ENCODE measurements at places on chromosomes 11 and 22.

- no peak for DNase-seq
Measured at GRCh38 chr22:22087854-22088657, 105.5 kb upstream of the TOP3B start.

GRCh38 chr22:35804421-35804820, 86.7 kb downstream of the APOL5 start:
- DNase-seq, result no peak

GRCh38 chr11:30631148-30631547, 45.0 kb upstream of the MPPED2 start:
- DNase-seq, result no peak

GRCh38 chr11:9120664-9121468, 29.5 kb upstream of the SCUBE2 start:
- DNase-seq, result peak; percentile 50

DNA sequence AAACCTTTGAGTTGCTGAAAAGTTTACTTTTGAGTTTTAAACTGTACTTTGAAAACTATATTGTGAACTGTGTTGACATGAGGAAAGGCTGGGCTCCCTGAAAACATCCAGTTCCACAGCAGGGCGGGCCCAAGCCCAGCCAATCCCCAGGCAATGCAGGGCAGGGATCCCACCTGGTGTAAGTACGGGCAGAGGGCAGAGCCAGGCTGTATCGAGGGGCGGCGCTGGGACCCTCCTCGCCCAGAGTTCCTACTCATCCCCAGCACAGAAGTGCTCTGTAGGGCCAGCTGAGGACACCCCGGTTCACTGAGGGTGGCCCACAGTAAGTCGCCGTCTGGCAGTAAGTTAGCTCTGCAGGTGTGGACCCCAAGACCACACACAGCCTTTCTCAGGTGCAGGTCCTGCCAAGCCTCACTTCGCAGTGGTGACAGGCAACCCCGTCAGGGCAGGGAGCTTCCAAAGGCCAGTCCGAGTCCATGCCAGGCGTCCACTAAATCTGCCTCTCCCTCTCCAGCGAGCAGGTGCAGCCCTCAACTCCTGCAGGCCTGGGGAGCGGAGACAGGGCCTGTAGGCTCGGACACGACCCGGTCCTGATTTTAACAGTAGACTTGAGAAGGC, 6.3 kb downstream of the RASSF7 start:
- DNase-seq, result no peak

DNA sequence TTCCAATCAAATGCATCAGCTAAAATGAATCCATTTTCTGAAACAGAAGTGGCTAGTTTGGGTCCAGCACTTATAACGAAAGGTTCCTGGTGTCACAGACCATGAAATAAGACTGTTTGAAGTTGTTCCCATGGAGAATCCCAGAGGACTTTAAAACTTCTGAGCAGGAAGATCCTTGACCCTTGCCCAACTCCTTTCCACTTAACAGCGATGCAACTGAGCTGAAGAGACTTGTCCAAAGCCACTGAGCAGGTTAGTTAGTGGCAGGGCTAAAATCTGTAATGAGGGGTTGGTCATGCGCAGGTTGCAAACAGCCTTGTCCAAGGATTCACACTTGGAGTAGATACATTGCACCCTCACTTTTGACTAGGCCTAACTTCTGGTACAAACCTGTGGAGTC, 1.3 kb downstream of the RAB38 start:
- no peak for DNase-seq

- DNase-seq, result no peak
Measured at GRCh38 chr11:32792111-32792947, 2.1 kb downstream of the CCDC73 start.

- no peak for DNase-seq
Measured at GRCh38 chr22:27788500-27789288, 12.9 kb downstream of the MN1 start.

- DNase-seq, result no peak
Measured at GRCh38 chr11:116697011-116697410, 75.8 kb downstream of the BUD13 start.

GRCh38 chr11:64065712-64066111, 30.0 kb downstream of the FLRT1 start:
- DNase-seq, result no peak

- peak; percentile 90 for DNase-seq
Measured at GRCh38 chr11:12223771-12224536, 113.6 kb downstream of the MICAL2 start.

DNA sequence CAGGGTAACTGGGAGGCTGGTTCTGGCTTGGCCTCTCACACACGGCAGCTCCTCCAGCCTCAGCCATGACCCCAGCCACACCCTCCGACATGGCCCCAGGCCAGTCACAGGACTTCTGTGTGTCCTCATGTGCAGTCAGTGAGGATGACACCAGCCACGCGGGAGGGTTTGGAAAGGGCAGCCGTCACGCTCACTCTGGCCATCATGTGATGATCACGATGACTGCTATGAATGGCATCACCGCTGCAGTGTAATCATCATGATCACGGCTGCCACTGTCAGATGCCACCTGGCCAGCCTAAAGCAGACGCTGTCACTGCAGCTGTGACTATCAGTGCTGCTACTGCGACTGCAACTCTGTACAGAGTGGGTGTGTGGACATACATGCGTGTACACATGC, 640.9 kb downstream of the BRD1 start:
- DNase-seq, result no peak

DNA sequence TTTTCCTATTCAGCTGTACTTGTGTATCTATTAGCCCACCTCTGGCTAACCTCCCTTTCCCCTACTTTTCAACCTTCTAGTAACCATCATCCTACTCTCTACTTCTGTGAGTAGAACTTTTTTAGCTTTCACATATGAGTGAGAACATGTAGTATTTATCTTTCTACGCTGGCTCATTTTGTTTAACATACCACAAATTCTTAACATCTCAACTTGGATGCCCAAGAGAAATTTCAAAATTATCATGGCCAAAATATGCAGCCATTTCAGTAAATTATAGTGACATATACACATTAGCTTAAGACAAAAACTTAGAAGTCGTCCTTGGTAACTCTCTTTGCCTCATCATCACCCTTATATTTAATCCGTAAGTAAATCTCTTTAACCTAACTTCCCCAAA, 34.7 kb downstream of the LUZP2 start:
- DNase-seq, result no peak

- DNase-seq, result peak; percentile 45
Measured at GRCh38 chr22:30947816-30948454, 20.6 kb downstream of the MORC2 start.

DNA sequence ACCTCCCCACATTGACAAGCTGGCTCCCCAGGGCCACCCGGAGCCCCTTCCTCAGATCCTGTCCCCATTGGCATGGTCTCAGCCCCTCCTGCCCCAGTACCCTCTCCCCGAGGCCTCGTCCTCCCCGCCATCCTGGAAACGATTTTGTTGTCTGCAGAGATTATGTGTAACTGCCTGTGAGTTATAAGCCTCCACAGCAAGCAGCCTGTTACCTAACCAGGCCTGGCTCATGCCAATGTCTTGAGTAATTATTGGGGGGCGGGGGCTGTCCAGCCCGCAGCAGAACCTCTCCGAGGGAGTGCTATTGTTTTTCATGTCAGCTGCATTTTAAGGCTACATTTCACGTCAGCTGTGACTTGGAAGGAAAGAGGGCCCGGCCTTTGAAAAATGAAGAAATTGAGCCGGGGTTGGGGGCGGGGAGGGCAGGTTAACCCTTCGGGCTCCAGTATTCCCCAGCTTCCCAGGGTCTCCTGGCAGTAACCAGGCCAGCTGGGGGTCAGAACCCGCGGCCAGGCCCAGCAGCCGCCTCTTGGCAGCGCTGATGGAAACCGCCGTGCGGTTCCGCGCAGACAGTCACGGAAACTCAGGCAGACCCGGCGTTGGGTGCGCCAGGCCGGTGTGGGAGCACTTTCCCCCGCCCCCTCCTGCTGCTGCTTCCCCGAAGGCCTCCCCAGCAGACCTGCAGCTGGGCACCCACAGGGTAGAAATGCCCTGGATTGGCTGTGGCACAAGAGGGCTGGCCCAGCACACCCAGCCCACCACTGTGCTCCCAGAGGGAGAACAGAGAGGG, 59.5 kb downstream of the CDKN1C start:
- DNase-seq, result no peak

DNA sequence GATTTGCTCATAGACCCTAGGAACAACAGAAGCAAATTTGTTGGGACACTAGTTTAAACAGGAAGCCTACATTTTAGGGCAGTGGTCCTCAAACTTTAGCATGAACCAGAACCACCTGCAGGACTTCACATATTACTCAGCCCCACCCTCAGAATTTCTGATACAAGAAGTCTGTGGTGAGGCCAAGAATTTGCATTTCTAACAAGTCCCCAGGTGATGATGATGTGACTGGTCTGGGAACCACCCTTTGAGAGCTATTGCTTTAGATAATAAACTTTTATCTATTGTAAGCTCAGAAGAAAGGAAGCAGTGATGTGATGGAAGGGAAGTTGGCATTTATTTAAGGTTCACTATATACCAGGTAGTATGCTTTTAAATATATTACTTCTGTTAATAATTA, 194.0 kb downstream of the FAM181B start:
- no peak for DNase-seq

DNA sequence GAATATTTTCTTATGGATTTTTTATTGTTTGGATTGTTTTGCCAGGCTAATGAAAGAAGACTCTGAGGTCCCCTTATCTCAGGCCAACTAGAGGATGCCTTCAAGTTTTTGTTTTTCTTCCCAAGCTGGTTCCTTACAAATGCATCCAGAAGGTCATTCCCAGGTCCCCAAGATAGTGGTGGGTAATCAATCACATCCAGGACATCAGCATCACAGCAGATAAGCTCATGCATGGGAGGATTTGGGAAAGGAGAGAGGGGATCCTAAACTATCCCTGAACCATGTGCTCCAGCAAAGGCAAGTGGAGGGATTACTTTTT, 20.7 kb downstream of the FZD4 start:
- DNase-seq, result no peak

GRCh38 chr22:20234760-20235388, 33.2 kb downstream of the RTN4R start:
- no peak for DNase-seq

DNA sequence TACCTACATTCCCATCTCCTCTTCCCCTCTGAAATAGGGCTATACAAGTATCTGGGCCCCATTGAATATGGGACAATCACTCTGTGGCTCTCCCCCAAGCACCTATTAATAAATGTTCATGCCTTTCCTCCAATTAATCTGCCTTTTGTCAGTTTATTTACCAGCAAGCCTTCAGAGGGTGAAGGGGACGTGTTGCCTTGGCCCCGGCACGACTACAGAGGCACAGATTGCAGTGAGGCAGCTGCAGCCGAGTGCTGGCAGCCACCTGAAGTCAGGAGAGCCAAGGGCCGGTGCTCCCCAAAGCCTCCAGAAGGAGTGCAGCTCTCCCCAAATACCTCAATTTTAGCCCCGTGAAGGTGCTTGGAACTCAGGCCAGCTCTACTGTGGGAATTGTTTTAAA, 580.9 kb upstream of the B3GAT1 start:
- DNase-seq, result no peak

- DNase-seq, result no peak
Measured at GRCh38 chr11:68574308-68574707, 110.0 kb upstream of the GAL start.

- DNase-seq, result no peak
Measured at GRCh38 chr11:2214527-2215229, 43.1 kb upstream of the TH start.

DNA sequence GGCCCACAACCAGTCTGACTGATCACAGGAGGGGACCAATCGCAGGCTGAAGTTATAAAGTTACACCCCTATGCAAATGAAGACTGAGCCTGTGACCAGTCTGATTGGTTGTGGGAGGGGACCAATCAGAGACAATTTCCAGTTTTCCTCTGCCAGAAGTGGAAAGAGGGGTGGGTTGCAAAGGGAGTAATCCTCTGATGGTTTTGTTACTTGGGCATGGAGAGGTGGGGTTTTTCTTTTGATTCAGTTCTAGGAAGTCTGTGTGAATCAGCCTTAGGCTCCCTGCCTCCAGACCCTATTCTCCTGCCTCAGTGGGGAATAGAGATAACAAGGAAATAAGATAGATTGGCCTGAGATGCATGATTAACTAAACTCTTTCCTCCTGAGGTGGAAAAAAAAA, 9.9 kb downstream of the OR6M1 start:
- no peak for DNase-seq

GRCh38 chr22:19431649-19432132, at the start of gene HIRA:
Gene HIRA (minus strand): TSS chr22:19431733. CDS start chr22:19431476, 257 bp downstream.
- DNase-seq, result peak; percentile 86

- no peak for DNase-seq
Measured at GRCh38 chr11:45512471-45513148, 152.8 kb downstream of the CHST1 start.

GRCh38 chr11:99535406-99535805, 514.7 kb downstream of the CNTN5 start:
- DNase-seq, result no peak

GRCh38 chr11:74683279-74683871, 47.9 kb downstream of the CHRDL2 start:
- no peak for DNase-seq

DNA sequence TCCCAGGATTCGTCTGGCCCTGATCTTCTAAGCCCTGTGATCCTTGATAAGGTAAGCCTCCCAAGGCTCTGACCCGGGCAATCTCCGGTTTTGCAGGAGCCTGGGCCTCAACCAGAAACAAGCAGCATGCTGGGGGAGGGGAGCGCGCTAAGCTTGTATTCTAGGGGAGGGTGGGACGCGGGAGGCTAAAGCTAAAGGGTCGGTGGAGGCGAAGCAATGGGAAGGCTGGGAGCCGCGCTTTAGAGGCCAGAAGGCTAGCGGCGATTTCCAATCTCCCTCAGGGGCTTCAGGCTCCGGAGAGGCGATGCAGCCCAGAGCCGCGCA, 753 bp downstream of the PTPN5 start:
- no peak for DNase-seq

GRCh38 chr11:88098289-88098688, 77.0 kb downstream of the RAB38 start:
- no peak for DNase-seq

GRCh38 chr11:67640021-67640757, 626 bp upstream of the TBX10 start:
- peak; percentile 74 for DNase-seq

- DNase-seq, result no peak
Measured at GRCh38 chr22:35740616-35741015, 22.9 kb downstream of the APOL5 start.

GRCh38 chr22:45686836-45687235, 15.2 kb downstream of the ATXN10 start:
- DNase-seq, result no peak

DNA sequence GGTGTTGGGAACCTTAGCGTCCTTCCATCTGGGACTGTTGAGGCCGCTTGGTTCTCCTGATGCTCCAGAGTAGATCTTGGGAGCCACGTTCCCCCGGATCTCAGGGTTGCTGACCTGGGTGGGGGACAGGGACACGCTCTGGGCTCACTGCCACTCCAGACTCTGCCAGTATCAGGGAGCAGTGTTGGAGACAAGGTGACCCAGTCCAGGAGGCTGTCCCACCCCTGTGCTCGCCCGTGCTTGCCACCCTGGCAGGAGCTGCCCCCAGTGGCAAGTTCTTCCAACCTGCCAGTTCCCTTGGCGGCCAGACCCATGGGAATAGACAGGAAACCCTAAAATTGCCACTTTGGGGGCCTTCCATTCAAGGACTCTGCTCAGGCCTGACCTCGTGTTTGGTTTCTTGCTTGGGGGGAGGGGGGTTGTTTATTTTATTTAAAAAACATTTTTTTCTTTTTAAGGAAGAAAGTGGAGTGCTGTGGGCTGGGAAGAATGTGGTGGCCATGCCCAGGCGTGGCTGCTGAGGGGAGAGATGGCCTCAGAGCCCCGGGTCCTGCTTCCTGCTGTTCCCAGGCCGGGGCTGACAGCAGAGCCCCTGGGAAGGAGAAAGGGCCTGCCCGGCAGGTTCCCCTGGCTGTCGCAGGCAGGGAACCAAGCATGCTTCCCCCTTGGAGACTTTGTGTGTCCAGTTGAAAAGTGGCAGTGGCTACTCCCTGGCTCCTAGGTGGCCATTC, 7.2 kb downstream of the GRK2 start:
- no peak for DNase-seq

GRCh38 chr22:38215156-38216038, 13.6 kb downstream of the MAFF start:
- DNase-seq, result no peak
